Activated CD8-positive, alpha-beta memory T cell treated with anti-CD3 and anti-CD28 coated beads for 1 hour (primary cell): ENCODE measurements at places on chromosomes 12 and 14.

GRCh38 chr14:44412858-44413569, 94.1 kb downstream of the FSCB start:
- no peak for DNase-seq

DNA sequence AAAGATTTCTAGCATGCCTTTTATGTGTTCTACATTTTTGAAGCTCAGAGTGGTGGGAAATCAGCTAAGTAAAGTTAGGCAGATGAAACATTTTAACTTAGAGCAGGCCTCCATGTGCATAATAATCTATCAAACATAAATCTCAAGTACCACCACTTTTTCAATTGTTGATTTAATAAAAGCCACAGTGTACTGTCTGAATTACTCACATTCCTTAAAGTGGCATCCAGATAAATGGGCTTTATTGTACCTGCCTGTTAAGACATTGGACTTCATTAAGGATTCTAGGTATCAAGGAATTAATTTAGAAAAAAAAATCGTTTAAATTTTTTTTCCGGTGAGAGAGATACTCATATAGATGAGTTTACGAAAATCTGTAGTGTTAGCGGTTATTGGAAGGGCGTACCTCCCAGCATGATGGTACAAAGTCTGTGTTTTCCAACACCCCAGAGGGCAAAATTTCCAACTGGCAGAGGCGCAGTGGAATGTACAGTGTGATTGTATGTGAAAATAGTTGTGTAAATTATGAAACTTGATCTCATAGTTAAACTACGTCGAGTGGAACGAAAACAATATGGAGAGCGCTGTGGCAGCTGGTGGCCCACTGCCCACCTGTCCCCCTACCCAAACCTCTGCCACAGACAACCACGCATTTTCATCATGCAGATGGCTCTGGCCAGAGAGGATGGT, 25.0 kb downstream of the ELK3 start:
- no peak for DNase-seq

DNA sequence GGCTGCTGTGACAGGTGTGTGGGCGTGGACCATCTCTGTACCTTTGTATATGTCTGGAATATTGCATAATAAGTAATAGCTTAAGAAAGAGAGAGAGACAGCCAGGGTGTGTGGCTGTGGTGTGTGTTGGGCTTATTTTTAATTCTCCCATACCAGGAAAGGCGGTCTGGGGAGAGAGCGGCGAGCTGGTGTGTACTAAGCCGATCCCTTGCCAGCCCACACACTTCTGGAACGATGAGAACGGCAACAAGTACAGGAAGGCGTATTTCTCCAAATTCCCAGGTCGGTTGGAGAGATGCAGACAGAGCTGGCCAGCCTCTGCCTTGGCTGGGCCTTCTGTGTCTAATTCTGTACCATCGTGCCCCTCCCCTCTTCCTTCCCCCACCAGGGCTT, 63.9 kb downstream of the AACS start:
- DNase-seq, result no peak

DNA sequence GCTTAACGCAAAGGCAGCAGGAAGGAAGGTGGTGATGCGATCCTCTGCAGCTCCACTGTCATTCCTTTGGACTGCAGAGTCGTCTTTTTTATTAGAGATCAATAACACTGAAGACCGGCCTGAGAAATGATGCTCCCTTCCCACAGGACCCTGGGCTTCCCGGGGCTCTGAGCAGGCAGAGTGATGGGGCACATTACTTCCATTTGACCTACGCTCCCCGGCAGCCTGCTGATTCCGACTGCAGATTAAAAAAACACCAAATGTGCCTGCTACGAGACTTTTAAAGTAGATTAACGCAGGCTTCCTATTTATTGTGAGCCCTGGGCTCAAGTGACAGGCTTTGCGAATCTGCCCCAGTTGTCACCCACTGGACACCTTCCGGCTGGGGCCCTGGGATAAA, 37.5 kb downstream of the KCNA1 start:
- no peak for DNase-seq

DNA sequence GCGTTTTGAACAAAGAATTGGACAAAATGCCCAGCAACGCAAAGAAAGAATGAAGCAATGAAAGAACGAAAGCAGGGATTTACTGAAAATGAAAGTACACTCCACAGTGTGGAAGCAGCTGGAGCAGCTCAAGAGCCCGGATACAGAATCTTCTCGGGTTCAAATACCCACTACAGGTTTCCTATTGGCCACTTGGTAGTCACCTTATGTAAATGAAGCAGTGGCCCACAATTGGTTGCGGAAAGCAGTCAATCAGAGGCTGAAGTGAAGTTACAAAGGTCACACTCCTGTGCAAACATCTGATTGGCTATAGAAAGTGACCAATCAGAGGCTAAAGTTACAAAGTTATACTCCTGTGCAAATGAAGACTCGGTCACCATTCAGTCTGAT, 15.0 kb upstream of the PPP1R13B start:
- DNase-seq, result no peak

GRCh38 chr12:10558789-10559188, 53.1 kb downstream of the EIF2S3B start:
- DNase-seq, result no peak

- no peak for DNase-seq
Measured at GRCh38 chr14:104443391-104444158, 136.0 kb upstream of the C14orf180 start.

DNA sequence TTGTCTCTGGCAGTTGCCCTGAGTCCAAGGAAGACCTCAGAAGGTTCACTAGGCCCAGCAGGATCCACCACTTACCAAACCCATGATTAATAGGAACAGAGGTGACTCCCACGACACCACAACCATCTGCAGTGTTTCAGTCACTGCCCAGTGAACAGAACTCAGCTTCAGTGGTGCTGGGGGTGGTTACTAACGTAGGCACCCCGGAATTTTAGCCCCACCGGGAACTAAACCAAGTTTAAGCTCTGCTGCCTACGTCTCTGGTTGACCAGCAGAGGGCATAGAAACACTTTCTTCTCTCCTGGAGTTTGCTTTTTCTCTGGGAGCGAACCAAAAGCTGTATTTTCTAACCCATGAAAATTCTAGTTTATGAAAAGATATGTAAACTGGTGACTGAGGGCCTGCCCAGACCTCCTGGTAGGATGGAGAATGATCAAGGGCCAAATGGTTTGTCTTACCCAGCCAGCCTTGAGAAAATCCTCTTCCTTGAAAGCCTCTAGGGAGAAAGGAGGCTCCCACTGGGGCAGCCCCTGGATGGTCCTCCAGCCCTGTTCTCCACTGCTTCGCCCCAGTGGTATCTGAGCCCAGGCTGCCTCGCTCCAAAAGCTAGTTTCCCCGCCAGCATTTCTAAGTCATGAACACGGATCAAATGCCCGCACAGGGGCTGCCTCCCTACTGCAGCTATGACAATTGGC, 379.8 kb downstream of the DPF3 start:
- no peak for DNase-seq

DNA sequence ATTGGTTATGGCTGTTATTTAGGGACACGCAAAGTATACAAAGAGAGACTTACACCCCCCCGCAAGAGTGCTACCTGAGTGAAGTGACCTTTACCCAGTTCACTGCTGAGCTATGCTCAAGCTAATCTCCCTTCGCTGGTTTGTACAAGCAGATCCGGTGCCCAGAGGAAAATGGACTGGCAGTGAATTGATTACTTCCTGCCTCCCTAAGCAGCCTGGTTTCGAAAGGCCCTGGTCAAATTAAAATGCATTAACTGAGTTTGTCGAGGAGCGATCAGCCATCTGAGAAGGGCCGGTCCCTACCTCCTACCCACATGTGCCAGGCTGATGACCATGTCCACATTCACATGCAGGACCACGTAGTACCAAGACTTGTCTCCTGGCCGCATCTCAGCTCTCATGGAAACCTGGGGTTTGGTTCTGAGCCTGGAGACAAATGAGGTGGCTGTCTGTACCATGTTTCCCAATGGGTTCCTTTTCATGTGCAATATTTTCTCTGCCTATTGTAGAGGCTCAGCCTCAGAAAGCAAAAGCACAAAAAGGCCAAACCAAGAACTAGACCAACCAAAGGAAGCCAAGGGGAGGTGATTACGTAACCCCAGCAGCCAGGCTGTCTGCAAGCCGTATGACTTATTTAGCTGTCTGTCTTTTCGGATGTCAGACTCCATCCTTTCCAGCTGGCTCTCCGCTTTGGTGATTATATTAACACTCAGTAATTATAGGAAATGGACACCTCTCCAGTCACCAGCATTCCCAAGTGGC, 284.7 kb upstream of the PWP1 start:
- no peak for DNase-seq

DNA sequence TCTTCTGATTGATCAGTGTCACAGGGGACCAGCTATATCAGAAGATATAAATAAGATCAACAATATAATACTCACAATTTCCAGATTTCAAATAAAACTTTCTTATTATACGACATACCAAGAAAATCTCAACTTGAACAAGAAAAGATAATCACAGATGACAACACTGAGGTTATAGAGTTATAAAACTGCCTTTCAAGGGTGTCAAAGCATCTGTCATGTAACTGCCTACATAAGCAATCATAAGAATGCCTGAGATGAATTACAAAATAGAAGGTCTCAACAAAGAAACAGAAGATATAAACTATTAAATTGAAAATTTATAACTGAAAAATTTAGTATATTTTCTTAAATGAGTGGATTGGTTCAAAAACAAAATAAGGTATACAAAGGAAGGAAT, 659.2 kb downstream of the SLC16A7 start:
- DNase-seq, result no peak

DNA sequence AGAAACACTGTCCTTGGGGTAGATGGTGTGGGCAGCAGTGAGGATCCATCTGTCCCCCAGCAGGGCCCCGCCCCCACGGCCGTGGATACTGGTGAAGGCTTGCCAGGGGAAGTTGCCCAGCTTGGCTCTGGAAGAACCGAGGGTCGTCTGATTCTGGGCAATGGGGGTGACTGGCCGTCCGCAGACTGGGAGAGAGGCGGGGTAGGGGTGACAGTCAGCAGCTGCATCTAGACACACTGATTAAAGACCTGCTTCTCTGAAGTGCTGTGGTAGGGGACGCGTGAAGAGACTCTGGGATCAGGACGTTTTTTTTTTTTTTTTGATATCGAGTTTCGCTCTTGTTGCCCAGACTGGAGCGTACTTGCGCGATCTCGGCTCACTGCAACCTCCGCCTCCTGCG, 4.7 kb upstream of the C1R start:
- DNase-seq, result no peak

DNA sequence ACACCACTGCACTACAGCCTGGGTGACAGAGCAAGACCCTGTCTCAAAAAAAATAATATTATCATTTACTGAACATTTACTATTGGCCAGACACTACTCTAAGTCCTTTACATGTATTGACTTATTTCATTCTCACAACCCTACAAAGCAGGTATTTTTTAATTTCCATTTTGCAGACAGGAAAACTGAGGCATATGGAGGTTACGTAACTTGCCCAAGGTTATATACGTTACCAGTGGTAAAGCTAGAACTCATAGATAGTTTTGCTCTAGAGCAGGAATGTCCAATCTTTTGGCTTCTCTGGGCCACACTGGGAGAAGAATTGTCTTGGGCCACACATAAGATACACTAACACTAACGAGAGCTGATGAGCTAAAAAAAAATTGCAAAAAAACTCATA, 5.7 kb downstream of the L3HYPDH start:
- DNase-seq, result no peak
